Hematopoietic multipotent progenitor cell treated with erythropoietin and hydrocortisone succinate and interleukin-3 and kit ligand, for 17 days (in vitro differentiated cells): ENCODE measurements at places on chromosomes 3 and 15.

GRCh38 chr3:171274222-171274621 lies 186.0 kb downstream of the TNIK start:
- no peak for DNase-seq

GRCh38 chr15:51160484-51160883 lies 65.8 kb upstream of the TNFAIP8L3 start:
- DNase-seq, result no peak

DNA sequence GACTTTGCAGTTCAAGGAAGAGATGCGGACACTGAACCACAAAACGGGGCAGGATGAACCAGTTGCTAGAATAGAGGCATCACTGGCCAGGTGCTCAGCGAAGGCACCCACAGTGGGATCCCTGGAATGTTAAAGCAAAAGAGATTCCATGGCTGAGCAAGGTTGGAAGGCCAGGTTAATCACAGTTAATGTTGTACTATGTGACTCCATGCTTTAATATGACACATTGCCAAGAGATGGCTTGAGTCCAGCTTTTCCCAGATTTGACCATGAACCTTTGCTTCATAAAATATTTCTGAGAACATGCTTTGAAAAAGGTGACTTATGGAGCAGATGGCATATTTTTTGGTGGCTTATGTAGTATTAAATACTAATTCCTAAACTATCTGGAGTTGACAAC lies 76.2 kb upstream of the CMTM7 start:
- no peak for DNase-seq

- no peak for DNase-seq
These were observed 87.5 kb downstream of the ATP2B2 start for GRCh38 chr3:10417847-10418246.

GRCh38 chr3:157816296-157816695 lies 289.9 kb downstream of the SHOX2 start:
- DNase-seq, result no peak

- no peak for DNase-seq
These were observed 23.1 kb downstream of the AADAC start for GRCh38 chr3:151837057-151837456.

DNA sequence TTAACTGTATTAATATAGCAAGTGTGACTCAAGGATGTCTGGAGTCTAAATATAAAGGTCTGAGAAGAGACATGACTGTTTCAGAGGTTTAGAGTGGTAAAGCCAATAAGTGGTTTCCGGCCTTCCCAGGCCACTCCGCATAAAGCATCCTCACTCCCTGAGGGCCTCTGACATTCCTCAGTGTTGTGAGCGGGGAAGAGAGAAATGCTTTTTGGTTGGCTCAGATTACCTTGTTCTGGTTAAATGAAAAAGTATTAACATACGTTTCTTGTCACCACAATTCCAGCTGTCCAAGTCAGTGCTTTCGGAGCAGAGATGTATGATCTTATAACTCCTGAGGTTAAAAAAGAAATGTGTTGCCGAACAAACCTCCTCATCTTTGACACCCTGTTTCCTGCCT lies 103.8 kb downstream of the RBMS3 start:
- no peak for DNase-seq

- DNase-seq, result no peak
These were observed 237.8 kb downstream of the OPA1 start for GRCh38 chr3:193830791-193831191.

DNA sequence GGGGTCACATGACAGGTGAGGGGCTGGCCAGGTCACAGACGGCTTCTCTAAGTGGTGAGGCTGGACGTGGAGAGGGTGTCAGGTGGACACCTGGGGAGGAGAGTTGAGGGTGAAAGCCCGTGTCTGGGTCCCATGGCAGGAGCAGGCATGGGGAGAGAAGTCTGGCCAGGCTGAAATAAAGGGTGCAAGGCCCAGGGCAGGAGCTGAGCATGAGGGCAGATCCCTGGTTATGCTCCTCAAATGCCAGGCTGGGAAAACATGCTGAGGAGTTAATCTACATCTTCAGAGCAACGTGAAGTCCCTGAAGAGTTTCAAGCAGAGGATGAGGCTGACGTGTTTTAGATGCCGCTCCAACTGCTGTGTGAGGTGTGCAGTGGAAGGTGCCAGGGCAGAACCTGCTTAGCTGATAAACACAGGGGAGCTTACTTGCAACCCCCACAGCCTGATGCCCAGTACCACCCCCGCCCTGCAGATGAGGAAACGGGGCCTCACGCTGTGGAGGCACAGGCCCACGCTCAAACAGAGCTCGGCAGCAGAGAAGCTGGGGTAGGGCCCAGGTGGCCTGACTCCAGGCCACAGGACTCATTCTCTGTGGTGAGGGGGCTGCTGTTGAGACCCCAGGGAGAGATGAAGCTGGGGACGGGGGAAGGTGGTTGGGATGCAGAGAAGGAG lies 40.5 kb downstream of the HCN4 start:
- no peak for DNase-seq

DNA sequence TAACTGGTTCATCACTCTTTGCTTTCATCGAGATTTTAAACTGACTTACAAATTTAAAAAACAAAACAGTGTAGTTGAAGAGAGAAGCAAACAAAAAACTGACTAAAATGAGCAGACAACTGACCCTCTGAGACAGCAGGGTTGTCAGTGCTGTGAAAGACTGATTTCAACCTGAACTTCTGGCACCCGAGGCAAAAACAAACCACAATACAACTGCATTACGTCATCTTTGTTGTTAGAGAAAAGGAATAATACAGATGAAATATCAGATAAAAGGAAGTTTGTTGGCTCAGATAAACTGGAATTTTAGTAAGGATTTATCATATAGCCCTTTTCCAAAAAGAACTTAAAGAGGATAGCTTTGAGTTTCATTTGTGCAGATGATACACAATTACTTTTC lies 51.1 kb downstream of the PARP15 start:
- DNase-seq, result no peak

GRCh38 chr3:16604433-16604832 lies 790 bp downstream of the DAZL start:
- no peak for DNase-seq

GRCh38 chr3:54849360-54849759 lies 78.5 kb downstream of the LRTM1 start:
- DNase-seq, result no peak

DNA sequence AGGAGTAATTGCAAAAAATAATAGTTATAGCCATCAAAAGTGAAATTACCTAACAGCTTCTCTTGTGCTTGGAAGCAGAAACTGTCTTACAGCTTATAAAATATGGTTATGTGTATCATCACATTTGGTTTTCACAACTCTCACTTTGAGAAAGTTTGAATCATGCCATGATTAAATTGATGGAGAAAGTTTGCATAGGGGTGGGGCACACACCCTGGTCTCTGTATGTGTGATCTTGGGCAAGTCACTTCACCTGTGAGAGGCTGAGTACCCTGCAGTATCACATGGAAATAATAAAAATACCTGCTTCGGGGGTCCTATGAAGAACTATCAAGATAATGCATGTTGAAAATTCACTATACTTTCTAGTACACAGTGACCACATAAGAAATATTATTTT lies 471.4 kb downstream of the RAP2B start:
- DNase-seq, result no peak

GRCh38 chr15:98347866-98348265 lies 300.5 kb upstream of the IGF1R start:
- DNase-seq, result no peak

DNA sequence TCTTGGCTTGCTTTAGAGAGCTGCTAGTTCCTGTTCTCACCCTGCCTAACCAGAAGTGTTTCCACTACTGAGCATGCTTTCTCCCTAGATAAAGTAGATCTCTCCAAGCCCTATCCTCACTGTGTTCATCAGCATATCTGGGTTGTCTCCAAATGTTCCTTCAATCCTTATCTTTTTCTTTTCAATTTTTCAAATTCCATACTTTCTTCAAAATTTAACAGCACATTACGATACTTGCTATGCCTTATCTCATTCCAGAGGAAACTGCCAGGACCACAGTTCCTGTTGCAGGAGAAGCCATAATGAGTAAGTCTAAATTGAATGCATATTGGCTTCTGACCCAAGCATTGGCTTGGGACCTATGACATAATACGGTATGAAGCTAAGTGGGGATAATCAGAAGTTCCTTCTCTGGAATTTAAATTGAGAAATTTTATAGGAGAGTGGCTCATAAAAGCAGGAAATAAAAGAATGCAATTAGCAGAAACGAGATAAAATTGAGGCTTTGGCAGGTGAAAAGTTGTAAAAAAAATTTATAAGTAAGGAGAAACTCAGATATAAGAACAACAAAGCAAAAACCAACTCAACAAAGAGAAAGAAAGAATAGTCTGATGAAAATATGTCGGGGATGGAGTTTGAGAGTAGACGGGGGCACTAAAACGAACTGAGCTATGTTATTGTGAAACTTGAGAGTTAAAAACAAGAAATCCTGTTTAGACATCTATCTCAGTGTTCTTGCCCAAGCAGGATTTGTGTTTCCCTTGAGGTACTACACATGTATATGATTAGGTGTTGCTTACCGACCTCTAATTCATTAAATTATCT lies 631.7 kb upstream of the CCDC54 start:
- no peak for DNase-seq
